ENCODE measurements at places on chromosomes 7 and 10.

- DNase-seq: no peak
These were observed 176.5 kb upstream of the FRMD4A start for GRCh38 chr10:14507176-14507575.

- no peak for DNase-seq
These were observed 126.1 kb downstream of the NEBL start for GRCh38 chr10:20771051-20771450.

- DNase-seq: no peak
These were observed 127.2 kb downstream of the LRRC4 start for GRCh38 chr7:127903892-127904669.

DNA sequence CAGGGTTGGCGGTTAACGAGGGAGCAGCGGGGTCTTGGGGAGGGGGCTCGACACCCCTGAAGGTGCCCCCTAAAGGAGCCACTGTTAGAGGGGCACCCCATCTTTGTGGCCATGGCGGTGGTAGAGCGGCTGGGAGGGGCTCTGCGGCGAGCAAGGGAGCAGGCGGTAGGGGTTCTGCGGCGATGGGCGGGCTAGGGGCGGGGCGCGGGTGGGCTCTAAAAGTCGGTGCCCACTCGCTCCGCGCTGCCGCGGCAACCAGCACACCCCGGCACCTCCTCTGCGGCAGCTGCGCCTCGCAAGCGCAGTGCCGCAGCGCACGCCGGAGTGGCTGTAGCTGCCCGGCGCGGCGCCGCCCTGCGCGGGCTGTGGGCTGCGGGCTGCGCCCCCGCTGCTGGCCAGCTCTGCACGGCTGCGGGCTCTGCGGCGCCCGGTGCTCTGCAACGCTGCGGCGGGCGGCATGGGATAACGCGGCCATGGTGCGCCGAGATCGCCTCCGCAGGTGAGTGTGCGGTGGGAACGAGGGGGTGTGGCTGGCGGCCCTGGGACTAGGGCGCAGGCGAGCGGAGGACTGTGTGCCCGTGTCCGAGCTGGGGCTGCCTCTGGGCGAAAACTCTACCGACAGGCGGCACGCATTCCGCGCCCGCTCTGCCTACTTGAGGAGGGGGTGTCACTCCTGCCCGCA lies at the start of gene MEST:
TSS of gene MEST (plus strand) at position 245 of the 682 bp plus-strand sequence. CDS start at position 474, 229 bp downstream.
- DNase-seq: no peak

DNA sequence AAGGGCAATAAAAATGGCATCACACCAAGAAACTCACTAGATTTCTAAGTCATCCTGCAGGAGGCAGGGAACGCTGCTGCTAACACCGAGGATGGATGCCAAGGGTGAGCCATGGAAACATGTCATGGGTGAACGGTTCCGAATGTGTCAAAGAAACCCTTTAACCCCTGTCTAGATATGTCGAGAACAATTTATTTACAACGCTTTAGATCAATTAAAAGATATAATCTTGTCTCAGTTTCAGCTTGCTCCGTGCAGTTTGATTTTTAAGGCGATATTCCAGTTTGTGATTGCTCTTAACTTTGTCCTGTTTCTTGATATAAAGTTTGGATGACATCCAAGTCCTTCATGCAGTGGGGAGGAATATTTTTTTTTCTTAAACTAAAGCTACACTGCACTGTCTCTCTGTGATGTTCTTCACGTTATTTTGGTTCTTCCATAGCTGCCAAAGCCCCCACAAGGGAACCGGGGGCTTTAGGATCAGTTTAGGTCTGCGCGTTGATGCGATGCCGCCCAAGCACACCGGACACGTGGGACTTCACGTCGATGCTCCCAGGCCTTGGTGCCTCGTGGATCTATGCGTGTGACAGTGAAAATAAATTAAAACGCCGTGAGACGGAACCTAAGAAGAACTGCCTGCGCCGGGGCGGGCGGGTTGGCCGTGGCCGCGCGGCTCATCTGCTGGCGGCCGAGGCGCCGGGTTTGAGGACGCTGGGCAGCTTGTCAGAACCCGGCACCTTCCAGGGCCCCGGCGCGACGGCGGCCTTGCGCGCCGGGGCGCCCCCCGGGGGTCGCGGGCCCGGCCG lies 220.3 kb downstream of the PHTF2 start:
- DNase-seq: peak; percentile 59

DNA sequence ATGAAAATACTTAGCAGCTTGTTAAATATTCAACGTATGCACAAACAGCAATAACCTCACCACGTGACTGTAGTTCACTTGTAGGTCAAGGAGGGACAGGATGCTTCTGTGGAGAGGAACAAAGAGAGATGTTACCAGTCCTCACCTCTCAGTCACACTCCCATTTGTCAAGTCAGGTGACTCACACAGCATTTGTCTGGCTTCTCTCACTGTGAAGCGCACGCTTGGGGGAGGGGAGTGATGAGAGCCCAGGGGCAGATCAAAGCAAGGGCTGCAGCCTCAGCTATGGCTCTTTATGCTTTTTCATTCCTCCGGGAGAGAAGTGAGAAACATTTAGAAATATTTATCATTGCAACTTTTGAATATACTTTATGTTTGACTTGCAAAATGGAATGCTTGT lies 2.9 kb upstream of the RBM20 start:
- no peak for DNase-seq

DNA sequence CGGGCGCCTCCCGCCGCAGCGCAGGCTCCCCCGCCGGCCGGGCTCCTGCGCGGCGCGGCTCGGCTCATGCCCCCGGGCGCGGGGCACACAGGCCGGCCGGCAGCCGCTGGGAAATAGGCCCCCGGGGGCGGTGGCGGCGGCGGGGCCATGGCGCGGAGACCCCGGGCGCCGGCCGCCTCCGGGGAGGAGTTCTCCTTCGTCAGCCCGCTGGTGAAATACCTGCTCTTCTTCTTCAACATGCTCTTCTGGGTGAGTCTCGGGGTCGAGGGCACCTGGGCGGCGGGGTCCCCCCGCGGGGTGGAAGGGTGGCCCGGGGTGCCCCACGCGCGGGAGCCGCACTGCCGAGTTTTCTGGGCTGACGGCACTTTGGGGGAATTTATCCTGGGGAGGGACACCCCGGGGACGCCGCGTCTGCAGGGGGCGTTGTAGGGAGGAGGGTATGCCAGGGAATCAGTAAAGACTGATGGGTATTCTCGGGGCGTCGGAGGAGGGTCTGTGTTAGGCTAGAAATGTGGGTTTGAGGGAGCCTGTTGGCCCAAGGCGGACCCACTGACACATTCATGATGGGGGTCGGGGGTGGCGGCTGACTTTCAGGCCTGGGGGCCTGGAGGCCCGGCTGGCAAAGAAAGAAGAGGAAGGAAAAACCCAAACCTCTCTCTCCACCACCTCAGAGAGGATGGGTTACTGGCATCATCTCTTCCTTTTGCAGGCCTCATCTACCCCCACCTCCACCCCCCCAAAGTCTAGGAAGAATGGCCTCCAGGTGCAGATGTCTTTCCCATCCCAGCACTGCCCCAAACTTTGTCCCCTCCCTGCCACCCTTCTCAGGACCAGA lies 544 bp downstream of the TSPAN33 start:
- DNase-seq: no peak

DNA sequence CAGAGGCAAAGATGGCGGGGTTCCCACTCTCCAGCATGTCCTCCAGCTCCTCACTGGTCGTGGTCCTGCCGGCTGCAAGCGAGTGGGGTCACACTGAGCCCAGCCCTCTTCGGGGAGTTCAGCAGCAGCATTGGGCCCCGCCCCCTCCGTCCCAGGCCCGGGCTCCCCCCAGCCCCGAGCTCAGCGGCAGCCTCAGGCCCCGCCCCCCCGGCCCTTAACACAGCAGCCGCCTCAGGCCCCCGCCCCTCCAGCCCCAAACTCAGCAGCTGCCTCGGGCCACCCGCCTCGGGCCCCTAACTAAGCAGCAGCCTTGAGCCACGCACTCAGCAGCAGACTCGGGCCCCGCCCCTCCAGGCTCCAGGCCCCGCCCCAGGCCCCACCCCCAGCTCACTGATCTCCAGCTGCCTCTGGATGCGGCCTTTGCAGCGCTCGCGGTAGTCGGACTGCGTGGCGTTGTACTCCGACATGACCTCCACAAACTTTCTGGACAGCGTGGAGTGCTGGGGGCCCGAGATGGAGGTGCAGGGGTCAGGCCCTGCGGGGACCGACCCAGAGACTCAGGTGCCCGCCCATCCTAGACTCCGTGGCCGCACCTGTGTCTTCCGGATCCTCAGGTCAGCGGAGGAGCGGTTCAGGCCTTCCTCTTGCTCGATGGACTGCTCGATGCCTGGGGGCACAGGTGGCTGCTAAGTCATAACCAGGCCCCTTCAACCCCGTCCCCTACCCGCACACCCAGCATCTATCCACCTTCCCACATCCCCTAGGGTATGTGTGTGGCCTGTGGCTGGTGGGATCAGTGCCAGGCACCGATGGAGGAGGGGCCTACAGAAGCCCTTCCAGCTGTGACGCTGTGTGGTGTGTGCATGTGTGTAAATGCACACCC lies 15.5 kb downstream of the STX1A start:
- no peak for DNase-seq

GRCh38 chr10:6619660-6620059 lies 39.6 kb upstream of the PRKCQ start:
- DNase-seq: no peak

GRCh38 chr7:106218546-106218945 lies 66.2 kb downstream of the NAMPT start:
- DNase-seq: no peak

DNA sequence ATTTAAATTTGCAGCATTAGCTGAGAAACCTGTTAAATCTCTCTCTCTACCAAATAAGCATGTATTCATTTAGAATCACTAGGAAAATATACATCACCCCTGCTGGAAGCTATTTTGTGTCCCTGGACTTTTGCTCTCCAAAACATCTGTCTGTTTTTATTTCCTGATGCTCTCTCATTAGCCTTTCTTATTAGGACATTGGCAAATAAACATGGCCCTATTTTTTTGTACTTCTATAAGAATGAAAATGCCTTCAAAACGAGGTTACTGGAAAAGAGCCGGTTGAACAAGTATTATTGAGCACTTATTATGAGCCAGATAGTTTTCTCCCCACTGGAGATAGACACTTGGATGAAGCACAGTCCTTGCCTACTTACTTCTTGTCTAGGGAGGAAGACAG lies 206.9 kb downstream of the GALNT17 start:
- no peak for DNase-seq

GRCh38 chr7:6705959-6706665 lies 635 bp downstream of the ZNF12 start:
- DNase-seq: no peak

GRCh38 chr7:137146552-137147337 lies 196.8 kb downstream of the PTN start:
- DNase-seq: no peak

GRCh38 chr7:28850699-28851098 lies 107.4 kb downstream of the TRIL start:
- no peak for DNase-seq

DNA sequence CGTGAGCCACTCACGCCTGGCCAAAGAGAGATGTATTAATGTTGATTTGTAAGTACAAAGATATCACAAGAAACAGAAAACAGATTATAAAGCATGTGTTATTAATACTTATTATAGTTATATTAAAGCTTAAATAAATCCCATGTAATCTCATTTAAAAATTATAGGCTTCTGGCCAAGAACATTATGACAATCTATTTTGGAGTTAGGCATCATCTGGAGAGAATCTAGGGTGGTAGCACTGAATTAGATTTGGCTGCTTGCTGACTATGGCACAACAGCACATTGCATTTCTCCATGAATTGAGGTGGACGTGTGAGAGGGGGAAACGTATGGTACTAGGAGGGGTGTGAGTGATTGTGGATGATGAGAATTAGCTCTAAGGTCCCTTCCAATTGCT lies 16.8 kb upstream of the SLC16A12 start:
- no peak for DNase-seq
